T-helper 17 cell (primary cell): ENCODE measurements at places on chromosomes 4 and X. TPM values are rescaled to one million over a fixed set of nuclear protein-coding genes. Genes with fewer than 3 reads are reported as not detected.

Gene TLR1
- total RNA-seq = 16.6 TPM

Gene LINC00632
- 23.9 TPM for total RNA-seq

Gene TMEM47
- not detected for total RNA-seq

Gene C1QTNF7
- not detected for total RNA-seq

Gene MAGEB2
- not detected for total RNA-seq

Gene RIPPLY1
- not detected for total RNA-seq

Gene GIMD1
- total RNA-seq = not detected

Gene USP11
- 42.9 TPM for total RNA-seq

Gene HMGB3
- total RNA-seq = 5.4 TPM

Gene ANKRD17
- 49.3 TPM for total RNA-seq

Gene GAGE2A
- total RNA-seq = not detected
